Astrocyte (in vitro differentiated cells and primary cell): ENCODE measurements at places on chromosomes 11 and 22. TPM values are rescaled to one million over a fixed set of nuclear protein-coding genes. Genes with fewer than 3 reads are reported as not detected.
A peak's percentile ranks its signal among the peaks of the same experiment; 100 is the strongest.

DNA sequence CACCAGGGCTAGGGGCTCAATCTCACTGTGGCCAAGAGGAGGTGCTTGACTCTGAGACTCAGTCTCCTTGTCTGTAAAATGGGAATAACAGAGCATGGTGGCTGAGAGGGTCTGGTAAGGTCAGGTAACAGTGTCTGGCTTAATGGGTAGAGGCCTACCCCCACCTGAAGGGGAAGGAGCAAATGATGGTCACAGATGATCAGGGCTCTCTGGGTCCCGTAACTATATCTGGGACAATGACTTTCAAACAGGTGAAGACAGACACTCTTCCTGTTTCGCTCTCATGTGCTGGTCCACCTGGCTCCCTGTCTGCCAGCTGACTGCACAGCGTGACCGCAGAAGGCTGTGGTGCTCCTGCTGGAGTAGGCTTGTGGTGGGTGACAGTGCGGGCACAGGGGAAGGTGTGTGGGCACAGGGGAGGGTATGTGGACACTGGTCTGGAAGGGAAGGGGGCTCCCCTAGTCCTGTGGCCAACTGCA, 4.0 kb downstream of the A4GALT start:
- no peak overlapping the region for H3K27ac ChIP-seq
- no peaks in the 10 kb centered on the region for H3K36me3 ChIP-seq
- peaks cover 6% of the 10 kb centered on the region for H3K4me1 ChIP-seq
- peaks cover 34% of the 10 kb centered on the region for H3K27me3 ChIP-seq

GRCh38 chr22:39216143-39216490, 28.7 kb downstream of the PDGFB start:
- no peaks in the 10 kb centered on the region for H3K36me3 ChIP-seq
- no peak for DNase-seq
- H3K4me3 ChIP-seq = no peak overlapping the region

GRCh38 chr11:116879800-116880625, 42.6 kb upstream of the APOA1 start:
- no peaks in the 10 kb centered on the region for H3K27me3 ChIP-seq
- H3K27ac ChIP-seq = no peak overlapping the region
- peaks cover 6% of the 10 kb centered on the region for H3K4me1 ChIP-seq
- peak; percentile 58 for DNase-seq
- H3K36me3 ChIP-seq = no peaks in the 10 kb centered on the region
- H3K4me3 ChIP-seq = no peak overlapping the region

GRCh38 chr11:42465623-42466022, 846.2 kb upstream of the API5 start:
- no peak overlapping the region for H3K27ac ChIP-seq
- H3K27me3 ChIP-seq = no peaks in the 10 kb centered on the region
- peaks cover 7% of the 10 kb centered on the region for H3K4me1 ChIP-seq
- no peak for DNase-seq
- no peaks in the 10 kb centered on the region for H3K36me3 ChIP-seq

- DNase-seq = no peak
- H3K27ac ChIP-seq = no peak overlapping the region
- H3K4me3 ChIP-seq = no peak overlapping the region
- H3K27me3 ChIP-seq = no peaks in the 10 kb centered on the region
Observed at GRCh38 chr22:30140414-30140813, 60.1 kb downstream of the HORMAD2 start.

DNA sequence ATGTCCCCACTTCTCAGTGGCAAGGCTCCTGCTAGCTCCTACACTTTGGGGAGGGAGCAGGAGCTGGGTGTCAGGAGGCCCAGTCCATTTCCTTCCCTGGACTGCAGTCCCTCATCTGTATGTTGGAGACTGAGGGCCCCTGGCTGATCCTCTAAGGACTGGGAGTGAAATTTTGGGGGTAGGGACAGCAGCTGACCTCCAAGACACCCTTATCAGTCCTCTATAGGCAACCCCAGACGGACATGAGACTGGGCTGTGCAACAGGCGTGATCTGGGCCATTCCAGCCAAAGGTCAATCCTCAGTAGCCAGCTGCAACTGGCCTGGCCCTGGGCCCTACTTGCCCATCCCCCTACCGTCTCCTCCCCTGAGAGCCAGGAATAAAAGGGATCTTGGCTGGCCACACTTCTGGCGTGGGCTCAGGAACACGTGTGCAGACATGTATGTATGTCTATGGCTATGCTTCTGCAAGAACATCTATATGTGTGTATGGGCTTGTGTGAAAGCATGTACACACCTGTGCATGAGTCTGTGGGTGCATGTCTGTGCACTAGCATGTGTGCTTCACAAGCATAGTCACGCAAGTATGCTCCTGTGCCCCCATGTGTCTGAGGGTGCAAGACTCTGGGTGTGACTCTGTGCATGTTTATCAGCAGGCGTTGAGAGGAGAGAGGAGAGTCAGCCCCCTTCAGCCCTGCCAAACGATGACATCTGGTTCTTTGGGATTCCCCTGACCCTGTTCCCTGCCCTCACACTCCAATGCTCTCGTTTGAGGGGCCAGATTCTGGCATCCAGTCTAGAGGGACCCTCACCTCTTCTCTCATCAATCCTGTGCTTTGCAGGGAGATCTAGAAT, 24.6 kb upstream of the DGAT2 start:
- H3K27me3 ChIP-seq = peaks cover 22% of the 10 kb centered on the region
- H3K4me3 ChIP-seq = no peak overlapping the region
- no peak for DNase-seq

DNA sequence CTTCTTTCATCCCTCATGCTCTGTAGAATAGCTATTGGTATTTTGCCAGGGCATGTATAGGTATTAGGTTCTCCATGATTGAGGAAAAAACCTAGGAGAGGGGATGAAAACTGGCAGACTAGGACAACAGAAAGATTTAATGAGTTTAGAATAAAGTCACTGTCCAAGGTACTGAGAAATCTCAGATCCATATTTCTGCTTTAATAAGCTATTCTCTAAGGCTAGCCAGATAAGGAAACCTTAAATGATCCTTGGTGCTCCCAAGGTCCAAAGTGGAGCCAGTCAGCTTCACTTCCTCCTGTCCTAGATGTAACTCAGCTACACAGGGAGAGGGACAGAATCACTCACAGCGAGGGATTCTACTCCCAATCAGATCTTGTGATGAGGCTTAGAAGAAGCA, 13.7 kb upstream of the CSNK2A3 start:
- H3K27ac ChIP-seq = no peak overlapping the region
- no peak overlapping the region for H3K4me3 ChIP-seq
- H3K4me1 ChIP-seq = no peaks in the 10 kb centered on the region
- DNase-seq = no peak
- no peaks in the 10 kb centered on the region for H3K36me3 ChIP-seq

DNA sequence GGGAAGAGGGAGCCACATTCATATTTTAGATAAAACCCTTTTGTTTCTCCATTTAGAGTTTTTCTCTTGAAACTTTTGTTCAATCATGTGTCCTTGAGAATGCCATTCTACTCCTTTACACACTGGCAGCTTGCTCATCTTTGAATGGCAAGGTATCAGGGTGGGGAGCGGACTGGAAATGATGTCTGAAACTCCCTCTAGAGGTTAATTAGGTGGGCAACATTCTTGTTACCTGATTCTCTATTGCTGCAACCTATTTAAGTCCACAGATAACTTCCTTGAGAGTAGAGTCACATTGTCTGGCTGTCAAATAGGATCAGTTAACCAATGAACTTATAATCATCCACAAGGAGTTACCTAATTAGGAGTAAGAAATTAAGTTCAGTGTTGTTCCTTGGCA, 533.6 kb upstream of the API5 start:
- no peaks in the 10 kb centered on the region for H3K4me1 ChIP-seq
- H3K4me3 ChIP-seq = no peak overlapping the region
- H3K36me3 ChIP-seq = no peaks in the 10 kb centered on the region
- no peak for DNase-seq

DNA sequence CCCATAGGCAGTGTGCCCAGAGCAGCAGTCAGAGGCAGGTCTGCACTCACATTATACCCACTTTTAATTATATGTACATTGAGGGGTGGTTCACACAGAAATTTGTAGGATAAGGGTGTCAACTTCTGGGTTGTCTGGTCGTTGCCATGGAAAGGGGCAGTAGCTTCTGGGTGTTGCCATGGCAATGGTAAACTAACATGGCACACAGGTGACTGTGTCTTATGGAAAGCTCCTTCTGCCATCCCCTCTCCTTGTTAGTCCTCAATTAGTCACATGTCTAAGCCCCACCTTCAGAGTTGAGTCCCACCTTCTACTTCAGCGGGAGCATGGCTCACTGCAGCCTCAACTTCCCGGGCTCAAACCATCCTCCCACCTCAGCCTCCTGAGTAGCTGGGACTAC, 56.3 kb upstream of the ATXN10 start:
- no peak overlapping the region for H3K4me3 ChIP-seq
- no peak overlapping the region for H3K27ac ChIP-seq
- H3K36me3 ChIP-seq = no peaks in the 10 kb centered on the region
- DNase-seq = no peak

GRCh38 chr11:71137376-71137775, 115.0 kb downstream of the SHANK2 start:
- H3K4me3 ChIP-seq = no peak overlapping the region
- H3K36me3 ChIP-seq = no peaks in the 10 kb centered on the region
- H3K27me3 ChIP-seq = no peaks in the 10 kb centered on the region
- no peaks in the 10 kb centered on the region for H3K4me1 ChIP-seq
- no peak for DNase-seq
- H3K27ac ChIP-seq = no peak overlapping the region

DNA sequence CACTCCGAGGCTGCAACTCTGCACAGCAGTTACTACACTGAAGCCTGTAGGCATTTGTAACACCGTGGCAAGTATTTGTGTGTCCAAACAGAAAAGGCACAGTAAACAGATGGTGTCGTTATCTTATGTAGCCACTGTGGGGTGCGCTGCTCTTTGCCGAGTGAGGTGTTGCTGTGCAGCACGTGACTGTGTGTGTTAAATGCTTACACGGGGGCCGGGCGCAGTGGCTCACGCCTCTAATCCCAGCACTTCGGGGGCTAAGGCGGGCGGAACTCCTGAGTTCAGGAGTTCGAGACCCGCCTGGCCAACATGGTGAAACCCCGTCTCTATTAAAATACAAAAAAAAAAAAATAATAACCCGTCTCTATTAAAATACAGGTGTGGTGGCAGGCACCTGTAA, 11.5 kb downstream of the ZBED4 start:
- no peaks in the 10 kb centered on the region for H3K27me3 ChIP-seq
- no peak overlapping the region for H3K27ac ChIP-seq
- no peaks in the 10 kb centered on the region for H3K4me1 ChIP-seq

- no peaks in the 10 kb centered on the region for H3K36me3 ChIP-seq
- H3K27ac ChIP-seq = no peak overlapping the region
- peaks cover 8% of the 10 kb centered on the region for H3K4me1 ChIP-seq
- H3K4me3 ChIP-seq = no peak overlapping the region
- no peak for DNase-seq
Observed at GRCh38 chr11:117903505-117904382, 25.5 kb downstream of the TMPRSS13 start.

DNA sequence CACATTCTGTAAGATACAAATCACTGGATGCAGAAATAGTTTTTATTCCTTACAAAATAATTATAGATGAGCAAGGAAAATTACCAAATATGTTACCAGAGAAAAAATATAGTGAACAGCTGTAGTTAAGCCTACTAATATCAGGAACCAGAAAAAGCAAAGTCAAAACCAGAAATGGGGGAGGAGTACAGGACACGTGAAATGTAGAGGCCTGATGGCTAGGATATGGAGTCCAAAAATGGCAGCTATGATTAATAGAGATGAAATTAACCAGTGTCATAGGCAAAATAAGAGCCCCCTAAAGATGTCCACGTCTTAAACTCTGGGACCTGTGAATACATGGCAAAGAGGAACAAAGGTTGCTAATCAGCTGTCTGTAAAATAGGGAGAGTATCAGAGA, 34.1 kb downstream of the MRE11 start:
- H3K4me3 ChIP-seq = no peak overlapping the region
- no peak overlapping the region for H3K27ac ChIP-seq
- no peaks in the 10 kb centered on the region for H3K27me3 ChIP-seq
- H3K4me1 ChIP-seq = no peaks in the 10 kb centered on the region

GRCh38 chr11:100716838-100717237, 29.8 kb downstream of the ARHGAP42 start:
- H3K4me1 ChIP-seq = peaks cover 14% of the 10 kb centered on the region
- H3K4me3 ChIP-seq = no peak overlapping the region
- no peak for DNase-seq

DNA sequence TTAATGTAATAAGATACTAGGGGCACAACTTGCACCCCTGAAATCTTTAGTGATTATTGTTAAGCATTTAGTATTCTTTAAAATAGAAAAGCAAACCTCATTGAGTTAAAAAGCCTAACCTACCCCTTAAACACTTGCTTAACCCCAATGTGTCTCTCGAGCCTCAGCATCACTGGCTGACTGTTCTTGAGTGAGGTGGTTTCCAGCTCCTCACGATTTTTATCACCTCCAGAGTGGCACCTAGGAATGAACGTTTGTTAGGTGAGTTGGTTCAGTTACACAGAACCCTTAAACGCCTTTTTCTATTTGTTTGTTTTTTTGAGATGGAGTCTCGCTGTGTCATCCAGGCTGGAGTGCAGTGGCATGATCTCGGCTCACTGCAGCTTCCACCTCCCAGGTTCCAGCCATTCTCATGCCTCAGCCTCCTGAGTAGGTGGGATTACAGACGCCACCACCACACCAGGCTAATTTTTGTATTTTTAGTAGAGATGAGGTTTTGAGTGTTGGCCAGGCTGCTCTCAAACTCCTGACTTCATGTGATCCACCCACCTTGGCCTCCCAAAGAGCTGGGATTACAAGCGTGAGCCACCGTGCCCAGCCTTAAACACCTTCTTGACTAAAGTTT, 13.7 kb downstream of the YWHAH start:
- H3K36me3 ChIP-seq = peaks cover 27% of the 10 kb centered on the region
- no peaks in the 10 kb centered on the region for H3K27me3 ChIP-seq
- DNase-seq = no peak
- no peak overlapping the region for H3K27ac ChIP-seq

The PIH1D2 gene
- total RNA-seq = 1.0 and 1.3 TPM in 2 replicates

The MS4A8 gene
- total RNA-seq = not detected in 2 replicates

The SEC14L2 gene
- 14.5 and 19.5 TPM in 2 replicates for total RNA-seq

The RPL3 gene
- 1,056 and 1,182 TPM in 2 replicates for total RNA-seq

The CCND1 gene
- 248 and 482 TPM in 2 replicates for total RNA-seq

The MS4A4A gene
- 0.32 TPM in 1 of 2 replicates, not detected in the other for total RNA-seq

The GNAZ gene
- total RNA-seq = 0.96 and 1.1 TPM in 2 replicates

The RFPL3 gene
- total RNA-seq = not detected in 2 replicates

The OR5P2 gene
- total RNA-seq = 1.2 and 1.4 TPM in 2 replicates

The FGF3 gene
- total RNA-seq = not detected in 2 replicates
